ENCODE measurements at places on chromosomes 16 and 17.

GRCh38 chr17:18074566-18075272 is 13.0 kb upstream of the DRG2 start:
- no peak for DNase-seq

GRCh38 chr16:65916995-65917394 is 449.5 kb upstream of the CDH5 start:
- DNase-seq: peak; percentile 5

DNA sequence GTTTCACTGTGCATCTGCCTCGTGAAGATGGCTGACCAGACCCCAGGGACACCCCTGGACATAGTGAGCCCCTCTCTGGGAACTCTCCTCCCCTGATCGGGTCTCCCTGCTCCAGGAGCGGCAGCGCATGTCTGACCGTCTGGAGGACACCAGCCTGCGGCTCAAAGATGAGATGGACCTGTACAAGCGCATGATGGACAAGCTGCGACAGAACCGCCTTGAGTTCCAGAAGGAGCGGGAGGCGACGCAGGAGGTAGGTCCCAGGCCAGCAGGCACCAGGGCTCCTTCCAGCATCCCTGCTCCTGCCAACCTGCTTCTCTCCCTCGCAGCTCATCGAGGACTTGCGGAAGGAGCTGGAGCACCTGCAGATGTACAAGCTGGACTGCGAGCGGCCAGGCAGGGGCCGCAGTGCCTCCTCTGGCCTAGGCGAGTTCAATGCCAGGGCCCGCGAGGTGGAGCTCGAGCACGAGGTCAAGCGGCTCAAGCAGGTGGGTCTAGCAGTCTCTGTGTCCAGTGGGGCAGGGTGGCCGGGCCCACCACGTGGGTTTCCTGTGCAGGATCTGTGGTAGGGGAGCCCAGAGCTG is 136.9 kb downstream of the RAB11FIP4 start:
- DNase-seq: no peak

DNA sequence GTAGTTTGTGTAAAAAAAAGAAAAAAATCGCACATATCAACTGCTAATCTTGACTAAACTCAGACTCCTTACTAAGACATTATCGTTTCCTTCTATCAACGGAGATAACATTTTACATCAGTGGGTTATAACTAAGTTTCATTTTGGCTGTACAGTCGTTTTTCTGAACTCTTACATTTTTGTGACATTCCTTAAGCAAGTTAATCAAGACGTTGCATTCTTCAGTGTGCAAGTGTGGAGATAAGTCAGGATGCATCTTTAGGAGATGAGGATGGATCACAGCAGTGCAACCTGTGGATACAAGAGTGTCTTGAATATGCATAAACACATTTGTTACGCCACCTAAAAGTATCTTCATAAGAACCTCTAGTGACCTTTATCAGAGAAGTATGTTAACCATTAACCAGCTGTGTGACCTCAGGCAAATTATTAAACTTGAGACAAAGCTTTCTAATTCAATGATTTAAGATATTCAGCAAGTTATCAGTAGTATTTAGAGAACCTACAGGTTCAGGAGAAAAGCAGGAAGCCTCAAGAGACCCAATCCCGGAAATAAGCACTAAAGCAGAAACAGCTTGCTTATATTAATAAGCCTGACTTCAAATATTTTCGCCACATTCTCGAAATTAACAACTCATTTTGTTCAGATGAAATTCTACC is 9.4 kb downstream of the CMC2 start:
- no peak for DNase-seq

GRCh38 chr17:78423961-78424675 is 45.7 kb downstream of the PGS1 start:
- no peak for DNase-seq

- peak; percentile 42 for DNase-seq
Observed at GRCh38 chr17:82076785-82077591, 11.4 kb upstream of the DUS1L start.

- DNase-seq: no peak
Observed at GRCh38 chr17:56822725-56823124, 11.0 kb downstream of the C17orf67 start.

DNA sequence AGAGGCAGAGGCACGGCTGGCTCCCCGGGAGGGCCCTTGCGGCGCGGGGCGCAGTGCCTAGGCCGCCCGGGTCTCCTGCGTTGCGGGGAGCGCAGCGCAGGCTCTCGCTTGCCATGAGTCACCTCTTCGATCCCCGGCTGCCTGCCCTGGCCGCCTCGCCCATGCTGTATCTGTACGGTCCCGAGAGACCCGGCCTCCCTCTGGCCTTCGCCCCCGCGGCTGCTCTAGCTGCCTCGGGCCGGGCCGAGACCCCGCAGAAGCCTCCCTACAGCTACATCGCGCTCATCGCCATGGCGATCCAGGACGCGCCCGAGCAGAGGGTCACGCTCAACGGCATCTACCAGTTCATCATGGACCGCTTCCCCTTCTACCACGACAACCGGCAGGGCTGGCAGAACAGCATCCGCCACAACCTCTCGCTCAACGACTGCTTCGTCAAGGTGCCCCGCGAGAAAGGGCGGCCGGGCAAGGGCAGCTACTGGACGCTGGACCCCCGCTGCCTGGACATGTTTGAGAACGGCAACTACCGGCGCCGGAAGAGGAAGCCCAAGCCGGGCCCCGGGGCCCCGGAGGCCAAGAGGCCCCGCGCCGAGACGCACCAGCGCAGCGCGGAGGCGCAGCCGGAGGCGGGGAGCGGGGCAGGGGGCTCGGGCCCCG is 390 bp downstream of the FOXL1 start:
- DNase-seq: no peak

- peak; percentile 88 for DNase-seq
Observed at GRCh38 chr16:30637944-30638343, 12.8 kb upstream of the PRR14 start.

DNA sequence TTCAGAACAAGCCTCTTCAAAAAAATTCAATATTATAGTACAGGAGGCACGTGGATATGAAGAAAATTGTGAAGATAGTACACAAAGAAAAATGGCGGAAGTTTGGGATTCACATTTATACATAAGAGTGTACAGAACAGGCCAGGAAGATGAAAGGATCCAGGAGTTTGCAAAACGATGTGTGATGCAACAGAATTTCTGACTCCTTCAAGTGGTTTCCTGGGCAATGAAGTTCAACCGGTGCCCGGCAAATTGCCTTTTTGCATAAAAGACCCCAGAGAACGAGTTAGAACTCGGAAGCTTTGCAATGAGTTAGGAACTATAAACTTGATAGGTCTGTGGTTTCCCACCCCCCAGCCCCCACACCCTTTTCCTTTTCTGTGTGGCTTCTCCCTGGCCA is 189.1 kb downstream of the SALL1 start:
- no peak for DNase-seq

GRCh38 chr17:77322514-77323412 is 182.0 kb downstream of the SEC14L1 start:
- DNase-seq: peak; percentile 94

GRCh38 chr17:9533441-9533840 is 42.2 kb downstream of the STX8 start:
- DNase-seq: no peak

DNA sequence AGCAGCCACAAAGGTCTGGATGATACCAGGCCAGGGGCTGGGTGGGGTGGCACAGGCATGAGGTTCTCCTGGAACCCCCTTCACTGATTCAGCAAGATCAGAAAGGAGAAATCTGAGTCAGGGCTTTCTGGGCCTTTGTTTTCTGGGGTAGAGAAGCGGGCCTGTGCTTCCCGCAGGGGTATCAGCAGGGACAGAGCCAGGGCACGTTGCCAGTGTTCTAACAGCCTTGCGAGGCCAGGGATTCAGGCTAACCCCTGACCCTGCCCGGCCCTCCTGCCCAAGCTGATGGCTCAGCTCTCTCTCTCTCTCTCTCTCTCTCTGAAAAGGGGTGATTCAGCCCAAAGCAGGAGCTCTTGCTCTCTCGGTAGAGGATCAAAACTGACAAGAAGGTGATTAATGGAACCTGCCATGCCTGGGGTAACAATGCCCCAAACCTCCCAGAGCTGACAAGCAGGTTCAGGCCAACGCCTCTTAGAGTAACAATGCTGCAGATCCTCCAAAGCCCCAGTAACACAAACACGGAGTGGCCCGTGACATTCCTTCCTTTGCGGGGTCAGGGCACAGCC is 2.0 kb upstream of the KRT13 start:
- no peak for DNase-seq

DNA sequence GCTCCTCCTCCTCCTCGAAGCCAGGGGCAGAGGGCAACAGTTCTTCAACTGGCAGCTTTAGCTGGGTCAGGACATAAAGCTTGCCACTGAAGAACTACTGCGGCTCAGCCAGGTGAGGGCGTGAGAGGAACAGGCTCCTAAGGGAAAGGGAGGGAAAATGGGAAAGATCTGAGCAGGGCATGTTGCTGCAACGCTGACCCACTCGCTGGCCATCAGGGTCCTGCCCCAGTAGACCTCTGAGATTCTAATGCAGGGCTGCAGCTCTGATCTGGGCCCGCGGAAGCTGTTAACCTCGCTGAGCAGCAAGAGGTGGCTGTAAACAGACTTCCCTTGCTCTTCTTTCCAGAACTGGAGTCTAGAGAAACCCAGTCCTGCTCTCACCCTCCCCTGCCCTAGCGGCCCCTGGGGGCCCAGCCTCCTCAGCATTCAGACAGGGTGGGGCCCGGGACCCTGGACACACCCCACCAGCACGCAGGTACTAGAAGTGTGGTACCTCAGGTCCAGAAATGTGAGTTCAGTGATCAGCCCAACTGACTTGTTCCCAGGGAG is 3.8 kb upstream of the TLCD2 start:
- DNase-seq: peak; percentile 78

- DNase-seq: no peak
Observed at GRCh38 chr17:1002771-1003555, 6.0 kb downstream of the TIMM22 start.

DNA sequence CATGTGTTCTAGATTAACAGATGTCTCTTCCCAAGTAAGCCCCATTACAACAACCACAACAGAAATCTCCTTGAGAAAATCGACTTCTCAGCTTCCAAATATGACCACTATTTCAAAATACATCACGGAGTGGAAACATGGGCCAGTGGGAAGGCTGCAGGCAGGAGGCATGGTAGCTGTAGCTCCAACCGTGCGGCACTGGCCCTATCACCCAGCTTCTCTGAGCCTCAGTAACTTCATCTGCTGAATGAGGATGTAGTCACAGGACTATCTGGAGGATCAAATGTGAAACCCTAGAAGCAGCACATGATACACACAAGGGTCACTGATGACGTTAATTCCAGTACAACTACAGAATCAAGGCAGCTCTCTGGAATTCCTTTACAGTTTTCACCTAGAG is 112.2 kb downstream of the VPS53 start:
- no peak for DNase-seq

DNA sequence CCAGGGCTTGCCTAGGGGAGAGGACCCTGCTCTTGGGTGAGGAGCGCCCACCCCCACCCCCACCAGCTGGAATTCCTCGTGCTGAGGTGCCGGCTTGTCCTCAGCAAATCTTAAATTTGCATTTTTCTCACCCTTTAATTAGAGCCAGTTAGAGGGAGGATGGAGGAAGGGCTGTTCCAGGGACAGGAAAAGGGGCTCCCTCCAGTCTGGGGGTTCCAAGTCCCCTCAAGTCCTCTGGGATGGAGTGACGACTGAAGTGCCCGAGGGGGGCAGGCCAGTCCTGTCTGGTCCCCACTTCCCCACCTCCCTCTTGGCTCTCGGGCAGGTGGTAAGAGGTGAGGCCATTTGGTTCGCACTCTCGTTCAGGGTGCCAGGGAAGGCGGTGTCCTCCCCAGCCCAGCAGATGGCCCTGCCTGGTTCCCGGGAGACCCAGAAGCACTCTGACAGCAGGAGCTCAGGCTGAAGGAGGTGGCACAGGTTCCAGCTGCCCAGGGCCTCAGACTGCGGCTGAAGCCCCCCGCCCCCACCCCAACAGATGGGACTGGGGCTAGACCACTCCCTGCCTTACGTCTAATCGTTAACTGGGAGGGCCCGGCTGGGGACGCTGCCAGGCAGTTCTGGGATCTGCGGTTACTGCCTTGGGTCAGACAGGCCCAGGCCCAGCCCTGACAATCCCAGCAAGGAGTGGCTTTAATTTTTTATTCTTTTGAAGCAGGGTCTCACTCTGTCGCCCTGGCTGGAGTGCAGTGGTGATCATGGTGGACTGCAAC is 2.2 kb downstream of the RAB26 start:
- peak; percentile 47 for DNase-seq

- DNase-seq: peak; percentile 82
Observed at GRCh38 chr16:73735018-73735417, 561.6 kb upstream of the PSMD7 start.

DNA sequence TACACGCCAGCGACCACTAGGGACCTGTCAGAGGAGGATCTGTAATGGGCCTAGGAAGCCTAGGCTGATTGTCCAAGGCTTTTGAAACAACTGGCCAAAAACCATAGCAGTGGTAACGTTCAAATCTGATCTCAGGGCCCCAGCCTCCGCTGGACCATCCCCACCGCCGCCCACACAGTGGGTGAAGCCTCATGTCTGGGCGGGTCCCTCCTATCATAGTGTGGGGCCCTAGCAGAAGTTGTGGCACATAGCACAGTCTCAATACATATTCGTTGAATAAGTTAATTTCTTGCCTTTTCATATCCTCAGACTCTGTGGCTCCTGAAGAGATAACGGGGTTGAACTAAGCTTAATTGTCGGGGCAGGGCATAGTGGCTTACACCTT is 818 bp downstream of the DPH1 start:
- no peak for DNase-seq

- DNase-seq: peak; percentile 7
Observed at GRCh38 chr17:51647826-51648225, 387.5 kb downstream of the UTP18 start.

- DNase-seq: no peak
Observed at GRCh38 chr16:50862818-50863643, 121.1 kb downstream of the CYLD start.

- DNase-seq: no peak
Observed at GRCh38 chr16:12501707-12502457, 301.8 kb downstream of the CPPED1 start.

DNA sequence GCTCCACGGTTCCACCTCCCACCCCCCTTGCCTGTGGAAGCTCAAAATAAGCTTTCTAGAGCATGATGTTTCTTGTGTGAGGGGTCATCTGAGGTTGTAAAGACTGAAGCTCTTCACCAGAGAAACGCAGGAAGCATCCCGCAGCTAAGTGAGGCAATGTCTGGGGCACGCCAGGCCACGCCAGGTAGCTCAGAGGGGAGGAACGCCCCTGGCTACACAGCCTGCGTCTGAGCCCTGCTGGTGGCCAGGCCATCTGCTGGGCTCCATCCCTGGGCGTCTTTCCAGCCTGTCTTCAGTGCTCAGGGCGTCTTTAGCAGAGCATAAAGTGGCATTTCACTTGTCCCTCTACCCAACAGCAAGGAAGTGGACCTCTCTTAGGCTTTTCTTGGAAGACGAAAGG is 15.2 kb downstream of the SOCS3 start:
- no peak for DNase-seq

GRCh38 chr17:1649844-1650501 is at the start of gene RILP:
Gene RILP, minus strand, starts transcription at chr17:1649866. Its CDS starts 62 bp downstream, at chr17:1649804.
- peak; percentile 72 for DNase-seq

GRCh38 chr17:46108120-46108519 is 85.1 kb downstream of the KANSL1 start:
- no peak for DNase-seq

- no peak for DNase-seq
Observed at GRCh38 chr16:5031601-5032000, 2.1 kb downstream of the NAGPA start.

Measured in RKO (cell line).